Mesenchymal stem cell (in vitro differentiated cells and primary cell): ENCODE measurements at places on chromosomes 5 and 9.
A peak's percentile ranks its signal among the peaks of the same experiment; 100 is the strongest.

DNA sequence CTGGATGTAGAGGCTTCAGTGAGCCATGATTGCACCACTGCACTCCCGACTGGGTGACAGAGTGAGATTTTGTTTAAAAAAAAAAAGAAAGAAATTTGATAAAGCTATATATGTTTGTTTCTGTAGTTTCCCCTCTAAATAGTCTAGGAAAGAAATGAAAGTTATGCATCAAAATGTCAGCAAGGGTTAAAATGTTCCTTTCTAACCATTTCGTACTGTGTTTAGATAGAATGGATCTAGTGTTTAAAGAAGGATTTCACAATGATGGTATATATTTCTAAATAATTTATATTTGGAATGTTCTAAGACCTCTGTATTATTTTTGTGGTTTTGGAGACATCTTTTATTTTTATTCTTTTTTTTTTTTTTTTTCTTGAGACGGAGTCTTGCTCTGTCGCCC lies 22.7 kb downstream of the TEK start:
- DNase-seq: peak; percentile 49

- DNase-seq: no peak
These were observed 165.3 kb downstream of the TMEM167A start for GRCh38 chr5:82911910-82912309.

DNA sequence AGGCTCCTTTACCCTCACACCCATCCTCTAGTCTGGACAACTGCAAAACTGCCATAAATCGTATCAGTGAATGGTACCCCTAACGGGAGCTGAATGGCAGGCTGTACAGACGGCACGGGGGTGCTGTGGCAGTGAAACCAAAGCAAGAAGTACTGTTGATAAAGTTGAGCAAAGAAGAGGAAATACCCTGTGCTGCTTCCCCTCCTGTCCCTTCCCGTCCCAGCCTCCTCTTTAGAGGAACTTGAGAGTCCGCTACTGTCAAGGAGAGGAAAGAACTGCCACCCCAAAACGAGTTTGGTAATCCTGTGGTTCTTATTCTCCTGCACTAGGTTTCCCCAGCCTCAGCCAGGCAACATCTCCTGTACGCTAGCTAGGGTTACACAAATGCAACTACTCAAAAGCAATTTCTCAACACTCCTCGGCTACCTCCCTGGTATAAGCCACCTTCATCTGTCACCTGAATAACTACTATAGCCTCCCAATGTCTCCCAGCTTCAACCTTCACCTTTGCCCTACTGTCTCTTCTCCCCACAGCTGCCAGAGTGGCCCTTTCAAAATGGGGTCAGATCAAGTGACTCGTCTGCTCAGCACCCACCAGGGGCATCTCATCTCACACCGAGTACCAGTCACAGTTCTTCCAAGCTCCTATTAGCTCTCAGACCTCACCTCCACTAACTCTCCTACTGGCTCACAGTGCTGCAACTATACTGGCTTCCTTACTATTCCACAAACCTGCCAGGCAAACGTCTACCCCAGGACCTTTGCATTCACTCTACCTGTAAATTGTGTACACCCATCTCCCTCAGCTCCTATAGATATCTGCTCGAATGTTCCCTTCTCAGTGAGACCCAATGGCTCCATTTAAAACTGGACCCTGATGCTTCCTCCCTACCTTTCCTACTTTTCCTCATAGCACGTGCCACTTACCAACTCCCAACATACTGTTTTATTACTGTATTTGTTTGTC lies 4.1 kb downstream of the GLRX start:
- DNase-seq: no peak

- no peak for DNase-seq
These were observed 167.5 kb upstream of the DMRT1 start for GRCh38 chr9:673966-674526.

DNA sequence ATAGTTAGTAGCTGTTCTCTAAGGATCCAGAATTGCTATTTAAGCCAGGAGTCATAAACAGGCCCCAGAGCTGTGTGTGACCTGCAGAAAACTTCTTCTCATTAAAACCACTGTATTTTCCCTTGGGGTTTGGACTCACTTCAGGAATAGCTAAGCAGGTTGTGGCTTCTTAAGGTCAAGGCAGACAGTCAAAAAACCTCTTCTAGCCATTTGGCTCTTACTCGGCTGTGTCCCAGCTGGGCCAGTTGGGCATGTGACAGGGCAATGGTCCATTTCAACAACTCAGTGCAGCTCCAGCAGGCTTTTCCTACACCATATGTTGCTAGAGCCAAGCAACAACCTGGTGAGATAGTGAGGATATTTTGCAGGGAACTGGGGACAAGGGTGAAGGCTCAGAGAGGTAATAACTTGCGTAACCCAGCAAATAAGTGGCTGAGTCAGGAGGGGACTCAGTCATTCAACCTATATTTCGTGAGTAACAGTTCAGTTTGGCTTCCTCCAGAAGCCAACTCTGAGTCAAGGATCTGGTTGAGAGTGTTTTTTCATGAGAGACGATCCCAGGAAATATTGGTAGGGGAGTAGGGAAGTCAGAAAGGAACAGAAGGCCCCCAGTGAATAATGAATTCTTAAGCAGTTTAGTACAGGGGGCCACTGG lies 115.4 kb upstream of the PPP2R2B start:
- DNase-seq: no peak

- no peak for DNase-seq
These were observed 2.2 kb downstream of the THBS4 start for GRCh38 chr5:80037366-80037765.

DNA sequence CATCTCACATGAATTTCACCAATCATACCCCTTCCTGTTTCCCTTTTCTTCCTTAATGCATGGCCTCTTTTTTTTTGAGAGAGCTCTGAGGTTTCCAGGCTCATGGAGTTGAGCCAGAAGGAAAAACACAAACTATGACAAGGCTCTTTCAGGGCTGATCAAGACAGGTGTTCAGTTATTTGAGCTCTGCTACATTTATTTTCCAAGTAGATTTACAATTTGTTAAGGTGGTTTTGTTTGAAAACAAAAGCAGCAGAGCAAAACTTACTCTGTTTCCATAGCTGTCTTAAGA lies 62.4 kb upstream of the IL7R start:
- no peak for DNase-seq

DNA sequence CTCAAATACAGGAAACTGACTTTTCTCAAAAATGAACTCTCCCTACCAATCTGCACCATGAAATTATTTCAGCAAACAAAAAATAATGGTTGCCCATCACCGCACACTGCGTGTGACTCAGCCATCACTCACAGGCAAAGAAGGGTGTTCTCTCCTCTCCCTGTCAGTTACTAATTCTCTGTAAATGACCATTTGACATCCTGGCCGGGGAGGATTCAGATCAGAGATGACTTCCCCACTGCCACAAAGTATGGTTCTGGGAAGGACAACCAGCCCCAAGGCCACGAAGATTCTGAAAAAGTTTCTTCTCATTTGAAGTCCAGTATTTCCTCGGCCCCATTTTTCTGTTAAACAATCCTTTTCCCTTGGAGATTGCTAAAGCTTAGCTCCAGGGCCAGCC lies 199.4 kb downstream of the AUH start:
- DNase-seq: peak; percentile 56

GRCh38 chr5:89421035-89421434 lies 538.1 kb upstream of the MEF2C start:
- DNase-seq: peak; percentile 48

GRCh38 chr5:151295791-151296477 lies 7.6 kb downstream of the SLC36A3 start:
- DNase-seq: no peak

- DNase-seq: no peak
These were observed 30.4 kb downstream of the SETX start for GRCh38 chr9:132324425-132324824.

GRCh38 chr9:12815888-12816287 lies 41.1 kb downstream of the LURAP1L start:
- DNase-seq: peak; percentile 59

DNA sequence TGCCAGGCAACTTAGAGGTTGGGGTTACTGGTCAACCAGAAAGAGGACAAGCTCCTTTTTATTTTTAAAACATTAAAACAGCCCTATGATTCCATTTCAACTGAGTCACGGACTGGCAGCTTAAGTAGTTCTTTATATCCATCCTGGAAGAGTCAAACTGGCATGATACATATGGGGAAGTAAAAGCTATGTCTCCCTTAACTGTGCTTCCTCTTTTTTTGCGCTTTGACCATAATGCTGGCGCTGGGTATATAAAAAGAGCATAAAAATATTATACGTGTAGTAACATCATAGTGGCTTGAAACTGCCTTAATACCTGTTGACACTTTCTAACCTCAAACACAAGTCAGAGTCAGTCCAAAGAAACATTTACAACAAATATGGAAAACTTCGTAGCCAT lies 274.4 kb downstream of the CSNK1G3 start:
- no peak for DNase-seq

GRCh38 chr5:160305319-160305718 lies 7.0 kb downstream of the CCNJL start:
- no peak for DNase-seq

DNA sequence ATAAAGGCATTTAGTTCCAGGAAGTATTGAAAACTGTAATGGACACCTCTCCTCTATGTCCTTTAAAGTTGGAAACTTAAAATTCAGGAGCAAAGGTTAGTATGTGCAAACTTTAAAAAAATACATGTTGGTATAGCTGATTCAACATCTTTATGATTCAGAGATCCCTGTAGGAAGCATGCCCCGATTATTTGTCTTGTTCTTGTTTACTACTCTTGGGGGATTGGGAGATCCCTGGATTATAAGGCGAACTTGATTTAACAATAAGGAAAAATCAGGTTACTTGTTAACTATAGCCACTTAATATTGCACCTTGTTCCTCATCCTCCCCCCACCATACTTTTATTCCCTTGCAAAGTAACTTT lies 1.7 kb downstream of the F2RL1 start:
- no peak for DNase-seq

- peak; percentile 82 for DNase-seq
These were observed 1.2 kb downstream of the TTC33 start for GRCh38 chr5:40754381-40755092.

DNA sequence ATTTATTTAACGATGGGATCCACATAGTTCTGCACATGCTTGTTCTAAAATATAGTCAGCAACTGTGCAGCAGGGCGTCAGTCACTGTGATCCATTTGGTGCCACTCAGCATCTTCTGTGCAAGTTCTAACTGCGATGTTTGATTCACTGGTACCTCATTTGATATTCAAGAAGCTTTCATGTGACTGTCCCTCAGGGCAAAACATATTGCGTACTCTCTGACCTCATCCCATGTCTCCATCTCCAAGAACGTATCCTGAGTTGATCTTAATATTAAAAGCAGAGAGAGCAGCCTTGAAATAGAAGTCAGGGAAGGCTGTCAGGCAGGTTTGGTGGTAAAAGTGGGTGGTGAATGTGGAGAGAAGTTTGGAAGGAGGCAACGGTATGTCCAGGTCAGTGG lies 116.5 kb upstream of the ATP10B start:
- DNase-seq: no peak

GRCh38 chr5:147689426-147689825 lies 93.1 kb downstream of the JAKMIP2 start:
- DNase-seq: no peak

DNA sequence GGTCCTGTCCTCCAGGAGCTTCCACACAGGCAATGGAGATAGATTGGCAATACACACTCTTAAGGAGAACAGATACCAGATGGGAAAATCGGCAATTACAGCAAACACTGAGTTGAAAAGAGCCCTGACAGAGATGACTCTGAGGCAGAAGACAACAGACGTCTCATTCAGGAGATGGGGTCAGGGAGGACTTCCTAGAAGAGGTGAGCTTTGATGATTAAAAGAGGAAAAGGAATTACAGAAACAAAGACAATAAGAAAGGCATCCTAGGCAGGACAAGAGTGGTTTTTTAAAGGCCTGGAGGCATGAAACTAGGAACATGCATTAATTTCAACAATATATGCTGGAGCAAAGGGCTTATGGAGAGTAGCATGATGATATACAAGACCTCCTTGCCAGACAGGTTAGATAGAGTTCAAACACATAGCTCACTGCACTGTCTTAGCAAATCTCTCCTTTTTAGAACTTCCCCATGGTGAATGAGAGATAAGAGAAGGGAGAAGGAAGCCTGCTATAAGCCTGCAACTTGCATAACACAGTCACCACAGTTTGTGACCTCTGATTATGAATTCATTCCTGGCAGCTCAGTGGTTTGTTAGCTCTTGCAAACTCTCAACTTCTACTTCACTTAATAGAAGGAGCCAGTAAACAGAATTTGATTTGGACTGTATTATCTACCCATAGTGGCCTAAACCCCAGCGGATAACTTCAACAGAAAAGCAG lies 48.5 kb downstream of the SIL1 start:
- peak; percentile 49 for DNase-seq

DNA sequence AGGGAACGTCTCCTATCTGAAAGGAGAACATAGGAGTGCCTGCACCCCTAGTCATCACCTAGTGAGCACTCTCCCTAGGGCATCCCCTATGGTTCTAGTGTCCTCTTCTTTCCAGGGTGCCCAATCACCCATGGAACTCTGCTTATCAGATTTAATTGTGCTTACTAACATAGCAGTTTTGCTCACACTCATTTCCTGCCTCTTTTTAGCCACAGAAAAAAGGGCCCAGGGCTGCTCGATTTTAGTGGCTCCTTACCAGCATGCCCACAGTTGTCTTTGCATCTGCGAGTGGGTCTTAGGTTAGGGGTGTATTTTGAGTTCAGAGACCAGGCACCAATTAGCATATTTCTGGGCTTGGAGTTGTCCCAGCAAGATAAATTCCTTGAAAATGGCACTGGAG lies 1110.2 kb downstream of the TAF11L14 start:
- DNase-seq: no peak
